Anterior cingulate cortex (tissue), 58 donors: ENCODE measurements at places on chromosomes 3 and 15.

DNA sequence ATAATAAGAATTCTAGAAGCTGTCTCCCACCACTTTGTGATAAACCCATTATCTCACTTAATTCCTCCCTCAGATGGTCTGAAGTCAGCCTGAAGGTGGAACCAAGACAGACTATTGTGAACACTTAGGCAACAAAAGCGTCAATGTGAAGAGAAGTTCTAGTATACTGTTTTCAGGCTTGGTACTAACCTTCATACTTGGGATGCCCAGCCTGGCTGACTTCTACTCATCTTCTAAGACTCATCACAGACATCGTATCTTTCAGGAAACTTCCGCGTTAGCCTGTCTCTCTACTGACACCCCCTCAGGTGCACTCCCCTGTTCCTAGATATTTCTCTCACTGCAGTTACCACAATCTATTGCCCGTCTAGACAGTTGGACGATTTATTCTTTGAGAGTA lies 201.2 kb downstream of the SATB1 start:
- no peak for DNase-seq

- no peak for DNase-seq
Observed at GRCh38 chr3:15665510-15666150, 64.1 kb downstream of the BTD start.

- no peak for DNase-seq
Observed at GRCh38 chr15:36483409-36483808, 96.0 kb upstream of the CDIN1 start.

DNA sequence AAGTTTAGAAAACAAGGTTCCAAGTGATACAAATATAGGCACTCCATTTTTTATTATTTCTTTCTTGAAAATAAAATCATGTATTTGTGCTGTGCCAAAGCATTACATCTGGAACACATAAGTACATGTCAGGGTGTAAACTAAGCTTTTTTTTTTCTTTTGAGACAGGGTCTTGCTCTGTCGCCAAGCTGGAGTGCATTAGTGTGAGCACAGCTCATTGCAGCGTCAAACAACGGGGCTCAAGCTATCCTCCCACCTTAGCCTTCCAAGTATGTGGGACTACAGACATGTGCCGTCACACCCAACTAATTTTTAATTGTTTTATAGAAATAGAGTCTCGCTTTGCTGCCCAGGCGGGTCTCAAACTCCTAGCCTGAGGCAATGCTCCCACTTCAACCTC lies 9.0 kb downstream of the SPATA12 start:
- no peak for DNase-seq

- no peak for DNase-seq
Observed at GRCh38 chr3:48415251-48415953, 14.5 kb downstream of the PLXNB1 start.

- no peak for DNase-seq
Observed at GRCh38 chr3:100928638-100929428, 64.4 kb downstream of the ABI3BP start.

DNA sequence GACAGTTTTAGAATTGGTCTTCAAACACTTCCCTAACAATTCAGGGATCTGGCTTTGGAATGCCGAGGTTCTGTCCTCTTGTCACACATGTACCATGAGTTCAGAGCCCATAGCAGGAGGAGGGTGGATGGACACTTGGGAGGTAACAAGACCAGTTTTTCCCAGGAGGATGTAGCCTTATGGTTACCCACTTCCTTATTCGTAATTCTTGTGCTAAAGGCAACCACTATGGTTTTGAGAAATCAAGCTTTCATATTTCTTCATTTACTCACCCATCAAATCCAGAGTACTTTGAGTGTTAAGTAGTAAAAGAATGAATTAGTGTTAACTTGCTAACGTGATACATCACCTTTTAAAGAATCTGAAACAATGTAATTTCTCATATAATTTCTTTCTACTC lies 479.6 kb upstream of the ALCAM start:
- DNase-seq = no peak

GRCh38 chr3:43785551-43785950 lies 94.8 kb downstream of the ABHD5 start:
- no peak for DNase-seq

DNA sequence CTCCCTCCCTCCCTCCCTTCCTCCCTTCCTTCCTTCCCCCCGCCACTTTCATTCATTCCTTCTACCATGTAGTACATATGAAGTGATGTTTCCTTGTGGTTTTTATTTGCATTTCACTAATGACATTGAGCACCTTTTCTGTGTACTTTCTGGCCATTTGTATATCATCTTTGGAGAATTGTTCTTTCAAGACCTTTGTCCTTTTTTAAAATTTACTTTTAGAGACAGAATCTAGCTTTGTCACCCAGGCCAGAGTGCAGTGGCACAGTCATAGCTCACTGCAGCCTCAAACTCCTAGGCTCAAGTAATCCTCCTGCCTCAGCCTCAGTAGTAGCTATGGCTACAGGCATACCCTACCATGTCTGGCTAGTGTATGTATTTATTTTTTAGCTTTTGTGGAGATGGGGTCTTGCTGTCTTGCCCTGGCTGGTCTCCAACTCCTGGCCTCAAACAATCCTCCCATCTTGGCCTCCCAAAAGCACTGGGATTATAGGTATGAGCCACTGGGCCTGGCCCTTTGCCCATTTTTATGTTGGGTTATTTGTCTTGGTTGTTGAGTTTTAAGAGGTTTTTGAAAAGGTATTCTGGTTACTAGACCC lies 42.0 kb upstream of the CTDSPL2 start:
- DNase-seq = no peak

DNA sequence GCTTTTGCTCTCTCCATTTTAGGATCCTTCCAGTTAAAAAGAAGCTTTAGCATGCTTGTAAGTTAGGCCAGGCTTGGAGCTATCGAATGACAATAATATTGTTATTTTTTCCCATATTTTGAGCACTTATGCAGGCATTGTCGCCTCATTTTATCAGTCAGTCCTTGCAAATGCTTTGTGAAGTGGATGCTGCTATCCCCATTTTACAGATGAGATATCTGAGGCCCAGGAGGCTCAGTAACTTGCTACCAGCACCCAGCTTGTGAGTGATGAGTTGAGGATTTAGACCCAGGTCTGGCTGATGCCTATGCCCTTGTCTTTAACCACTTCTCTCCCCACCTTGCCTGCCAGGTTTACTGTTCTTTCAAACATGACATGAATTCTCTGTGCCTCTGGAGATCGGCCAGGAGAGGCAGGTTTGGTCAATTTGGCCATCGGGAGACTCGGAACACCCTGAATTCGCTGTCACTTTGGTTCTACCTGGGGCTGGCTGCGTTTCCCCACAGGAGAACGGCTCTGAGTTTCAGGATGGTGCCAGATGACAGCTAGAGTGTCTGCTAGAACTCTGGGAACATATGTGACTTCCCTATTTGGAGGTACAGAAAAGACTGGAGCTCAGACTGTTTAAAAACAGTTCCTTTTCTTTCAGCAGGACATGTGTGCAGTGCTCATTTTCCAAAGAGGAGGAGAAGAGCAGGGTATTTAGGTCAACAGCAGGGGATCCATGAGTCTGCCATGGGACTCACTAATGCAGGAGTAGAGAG lies 25.5 kb upstream of the ZNF710 start:
- DNase-seq = no peak

GRCh38 chr3:31096661-31097395 lies 202.4 kb upstream of the GADL1 start:
- DNase-seq = no peak

DNA sequence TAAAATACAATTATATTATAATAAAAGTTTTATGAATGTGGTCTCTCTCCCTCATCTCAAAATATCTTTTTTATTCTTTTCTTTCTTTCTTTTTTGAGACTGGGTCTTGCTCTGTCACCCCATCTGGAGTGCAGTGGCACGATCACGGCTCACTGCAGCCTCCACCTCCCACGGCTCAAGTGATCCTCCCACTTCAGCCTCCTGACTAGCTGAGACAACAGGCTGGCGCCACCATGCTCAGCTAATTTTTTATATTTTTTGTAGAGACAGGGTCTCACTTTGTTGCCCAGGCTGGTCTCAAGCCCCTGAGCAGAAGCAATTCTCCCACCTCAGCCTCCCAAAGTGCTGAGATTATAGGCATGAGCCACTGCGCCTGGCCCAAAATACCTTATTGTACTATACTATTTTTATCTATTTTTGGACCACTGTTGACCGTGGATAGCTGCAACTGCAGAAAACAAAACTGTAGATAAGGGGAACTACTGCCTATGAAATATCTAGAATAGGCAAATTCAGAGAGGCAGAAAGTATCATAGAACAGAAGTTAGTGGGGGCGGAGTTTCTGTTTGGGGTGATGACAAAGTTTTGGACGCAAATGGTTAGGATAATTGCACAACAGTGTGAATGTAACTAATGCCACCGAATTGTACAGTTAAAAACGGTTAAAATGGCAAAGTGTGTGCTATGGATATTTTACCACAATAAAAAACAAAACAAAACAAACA lies 66.6 kb downstream of the SLC12A8 start:
- no peak for DNase-seq

- no peak for DNase-seq
Observed at GRCh38 chr15:76898102-76898501, 7.0 kb downstream of the SCAPER start.

- DNase-seq = no peak
Observed at GRCh38 chr15:36075333-36075732, 504.1 kb upstream of the CDIN1 start.

GRCh38 chr3:108100906-108101660 lies 10.3 kb upstream of the CD47 start:
- no peak for DNase-seq
